Stimulated activated CD4-positive, alpha-beta T cell treated with anti-CD3 and anti-CD28 coated beads, TNF-alpha, amount 100 ng/mL, for 4 hours (primary cell): ENCODE measurements at places on chromosomes 1 and 21.

- no peak for DNase-seq
Measured at GRCh38 chr1:84869720-84870119, 23.3 kb downstream of the LPAR3 start.

DNA sequence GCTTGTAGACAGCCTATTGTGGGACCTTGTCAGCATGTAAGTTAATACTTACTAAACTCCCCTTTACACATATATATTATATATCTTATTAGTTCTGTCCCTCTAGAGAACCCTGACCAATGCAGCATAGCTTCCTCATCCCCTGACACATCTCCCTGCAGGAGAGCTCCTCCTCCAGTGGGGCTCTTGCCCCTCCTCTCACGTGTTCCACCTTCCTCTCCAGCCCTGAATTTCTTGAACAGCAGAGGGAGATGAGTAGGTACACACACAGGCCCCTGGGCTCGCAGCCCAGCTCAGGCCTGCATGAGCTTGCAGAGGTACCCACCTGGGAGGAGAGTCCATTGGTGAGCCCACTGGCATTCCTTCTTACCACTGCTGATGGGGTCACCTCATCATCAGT lies 27.3 kb upstream of the GOLT1A start:
- DNase-seq = no peak

DNA sequence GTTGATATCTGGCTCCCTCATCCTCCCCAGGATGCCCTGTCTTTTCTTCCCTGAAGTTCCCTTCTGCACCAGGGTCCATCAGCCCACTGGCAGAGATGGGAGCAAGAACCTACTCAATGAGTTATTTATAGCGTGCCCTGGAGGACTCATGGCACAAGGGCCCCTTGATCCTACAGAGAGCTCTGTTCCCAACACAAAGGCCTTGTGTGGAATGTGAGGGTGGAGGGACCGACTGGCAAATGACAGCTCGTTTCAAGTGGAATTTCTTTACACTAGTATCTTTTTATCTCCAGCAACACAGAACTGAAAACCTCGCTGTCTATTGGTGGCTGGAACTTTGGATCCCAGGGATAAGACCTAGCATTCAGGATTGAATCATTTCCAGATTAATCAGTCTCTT lies 22.4 kb downstream of the CHI3L2 start:
- no peak for DNase-seq

GRCh38 chr1:212954514-212954913 lies 4.2 kb downstream of the VASH2 start:
- DNase-seq = no peak

DNA sequence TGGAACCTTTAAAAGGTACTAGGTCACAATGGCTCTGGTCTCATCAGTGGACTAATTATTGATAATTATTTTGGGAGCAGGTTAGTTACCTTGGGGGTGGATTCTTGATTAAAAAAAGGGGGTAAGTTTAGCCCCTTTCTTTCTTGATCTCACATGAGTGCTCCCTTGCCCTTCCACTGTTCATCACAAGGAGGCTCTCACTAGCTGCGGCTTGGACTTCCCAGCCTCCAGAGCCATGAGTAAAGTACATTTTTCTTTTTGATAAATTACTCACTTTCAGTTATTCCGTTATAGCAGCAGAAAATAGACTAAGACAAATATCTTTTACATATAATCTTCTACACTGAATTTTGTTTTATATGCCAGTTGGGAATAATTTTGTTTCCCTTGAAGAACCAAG lies 254.8 kb upstream of the DEPDC1 start:
- DNase-seq = no peak

- DNase-seq = no peak
Measured at GRCh38 chr1:36511804-36512798, 29.4 kb upstream of the CSF3R start.

GRCh38 chr1:43931711-43932660 lies 1.6 kb upstream of the ARTN start:
- no peak for DNase-seq

GRCh38 chr21:17660862-17661261 lies 48.2 kb upstream of the BTG3 start:
- DNase-seq = no peak

DNA sequence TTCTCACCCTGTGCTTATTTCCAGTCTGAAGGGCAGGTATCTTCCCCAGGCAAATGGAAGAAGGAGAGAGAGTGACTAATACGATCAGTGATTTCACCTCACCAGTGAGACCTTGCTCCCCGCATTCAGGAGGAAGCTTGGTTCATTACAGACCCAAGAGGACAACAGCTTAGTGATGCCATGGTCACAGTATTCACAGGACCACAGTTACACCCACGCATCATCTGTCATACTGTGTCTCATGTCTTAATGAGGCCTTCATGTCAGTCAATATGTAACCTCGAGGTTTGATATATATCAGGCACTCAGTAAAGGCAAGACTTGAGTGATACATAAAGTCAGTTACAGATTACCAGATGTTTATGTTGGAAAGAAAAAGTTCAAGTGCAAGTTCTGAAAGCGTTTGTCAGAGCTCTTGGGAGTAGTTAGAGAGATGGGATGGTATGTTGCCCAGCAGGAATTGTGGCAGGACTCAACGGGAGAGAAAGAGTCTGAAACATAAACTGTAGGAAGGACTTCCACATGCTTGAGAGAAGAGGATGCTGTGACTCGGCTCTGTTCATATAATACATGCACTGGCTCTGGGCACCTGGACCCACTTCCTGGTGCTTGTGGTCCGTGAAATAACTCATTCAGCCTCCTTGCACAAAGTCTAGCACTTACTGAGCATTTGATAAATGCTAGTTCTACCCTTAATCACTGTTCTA lies 33.3 kb downstream of the GNPAT start:
- no peak for DNase-seq

GRCh38 chr1:19844731-19845495 lies 29.8 kb upstream of the RNF186 start:
- no peak for DNase-seq

GRCh38 chr1:100077531-100077930 lies 55.2 kb downstream of the SASS6 start:
- no peak for DNase-seq

- no peak for DNase-seq
Measured at GRCh38 chr1:218878369-218878768, 295.3 kb upstream of the LYPLAL1 start.

DNA sequence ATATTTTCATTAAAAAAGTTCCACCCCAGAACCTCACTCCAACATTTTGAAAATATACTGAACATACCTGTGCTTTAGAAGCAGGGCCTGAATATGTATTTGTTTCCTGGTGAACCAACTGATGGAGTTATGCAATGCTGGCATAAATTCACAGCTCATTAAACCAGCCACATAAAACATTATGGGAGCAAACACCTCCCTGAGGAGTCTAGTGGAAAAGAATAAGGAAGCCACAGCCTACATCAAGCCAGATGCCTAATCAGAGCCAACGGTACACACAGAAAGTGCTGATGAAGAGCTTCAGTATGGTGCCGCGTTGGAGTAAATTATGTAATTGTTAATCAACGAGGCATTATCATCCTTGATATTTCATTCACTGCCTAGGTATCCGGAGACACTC lies 199.5 kb downstream of the AJAP1 start:
- no peak for DNase-seq

GRCh38 chr1:161364332-161364731 lies 3.3 kb downstream of the CFAP126 start:
- DNase-seq = no peak
